ENCODE measurements at places on chromosomes 3 and 15.
A peak's percentile ranks its signal among the peaks of the same experiment; 100 is the strongest.

DNA sequence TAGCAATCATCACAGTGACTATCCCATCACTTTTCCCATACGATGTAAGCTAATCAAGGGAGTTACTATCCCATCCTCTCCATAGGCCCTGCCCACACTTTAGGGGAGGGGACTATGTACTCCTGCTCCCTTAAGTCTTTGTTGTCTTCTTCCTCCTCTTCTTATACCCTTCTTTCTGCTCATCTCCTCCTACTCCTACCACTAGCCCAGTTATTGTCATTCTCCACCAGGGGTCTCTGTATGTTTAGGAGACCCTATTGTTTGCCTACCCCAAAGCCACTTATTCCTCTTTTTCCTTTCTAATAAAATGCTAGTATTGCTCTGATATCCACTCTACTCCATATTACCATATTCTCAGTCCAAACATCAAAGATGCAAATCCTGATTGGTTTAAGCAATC lies 27.8 kb downstream of the STAC start:
- no peaks in the 10 kb centered on the region for H3K4me1 ChIP-seq
- no peaks in the 10 kb centered on the region for H3K36me3 ChIP-seq
- H3K27ac ChIP-seq = no peak overlapping the region

DNA sequence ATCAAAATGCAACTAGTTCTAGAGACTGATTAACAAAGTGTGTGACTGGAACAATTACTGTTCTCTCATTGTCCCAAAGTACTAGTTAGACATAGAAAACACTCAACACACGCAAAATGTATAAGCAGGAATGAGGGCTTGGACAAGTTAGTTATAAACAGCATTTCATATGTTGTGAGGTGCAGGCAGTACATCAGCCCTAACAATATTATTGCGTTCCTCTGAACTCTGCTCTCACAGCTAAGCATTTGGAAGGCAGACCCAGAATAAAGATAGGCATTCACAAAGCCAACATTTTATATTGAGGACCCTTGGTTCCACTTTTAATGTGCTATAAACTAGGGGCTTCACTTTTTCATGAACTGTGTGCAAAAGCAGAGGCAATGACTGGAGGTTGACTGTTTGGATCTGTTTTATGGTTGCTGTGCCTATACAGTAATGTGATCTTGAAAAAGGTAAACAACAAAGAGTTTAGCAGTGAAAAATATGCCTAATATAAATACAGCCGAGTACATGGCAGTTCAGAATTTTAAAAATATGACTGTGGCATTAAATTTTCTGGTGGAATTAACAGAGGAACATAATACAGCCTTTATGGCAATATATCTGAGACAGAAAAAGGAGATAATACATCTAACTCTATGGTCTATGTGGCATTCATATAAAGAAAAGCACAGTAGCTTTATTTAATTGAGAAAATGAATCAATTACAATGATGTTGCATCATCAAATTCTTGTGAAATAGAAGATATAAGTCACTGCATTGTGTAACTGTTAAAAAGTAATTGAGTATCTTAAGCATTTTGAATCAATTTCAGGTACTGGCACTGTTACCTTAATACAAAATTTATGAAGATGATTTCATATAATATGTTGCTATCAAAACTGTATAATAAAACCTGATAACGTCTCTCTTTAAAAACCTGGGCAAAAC lies 80.0 kb upstream of the SKOR1 start:
- H3K4me1 ChIP-seq = peaks cover 41% of the 10 kb centered on the region
- peak overlapping the region; percentile 77 for H3K27ac ChIP-seq
- no peak for DNase-seq
- H3K36me3 ChIP-seq = peaks cover 16% of the 10 kb centered on the region
- H3K4me3 ChIP-seq = peak overlapping the region; percentile 70

DNA sequence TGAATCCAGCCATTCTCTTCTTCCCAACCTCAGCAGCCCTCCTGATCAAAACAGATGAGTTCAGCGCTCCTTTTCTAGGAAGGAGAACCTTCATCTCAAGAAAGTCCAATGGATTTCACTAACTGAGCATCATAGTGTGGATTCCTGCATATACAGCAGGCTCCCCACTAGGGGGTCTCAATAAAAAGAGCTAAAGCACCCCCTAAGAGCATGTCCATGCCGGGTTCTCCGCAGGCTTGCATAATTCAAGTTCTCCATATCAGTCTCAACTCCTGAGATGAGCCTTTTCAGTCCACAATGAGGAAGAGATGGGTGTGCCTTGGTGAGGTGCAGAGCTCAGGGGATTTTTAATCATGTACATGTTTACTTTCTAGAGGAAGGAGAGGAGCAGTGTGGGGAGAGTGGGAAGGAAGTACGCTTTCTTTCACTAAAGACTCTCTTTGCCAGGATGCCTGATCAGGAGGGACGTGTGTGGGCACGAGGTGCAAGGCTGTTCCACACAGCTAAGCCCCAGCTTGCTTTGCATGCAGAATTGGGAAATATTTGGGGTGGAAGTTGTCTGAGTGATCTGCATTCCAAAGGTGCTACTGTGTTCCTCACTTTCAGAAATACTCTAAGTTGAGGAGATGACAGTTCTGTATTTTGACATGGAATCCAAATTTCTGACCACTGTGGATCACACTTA lies 563.5 kb downstream of the OCA2 start:
- no peaks in the 10 kb centered on the region for H3K36me3 ChIP-seq
- no peak overlapping the region for H3K4me3 ChIP-seq
- H3K4me1 ChIP-seq = no peaks in the 10 kb centered on the region
- no peak overlapping the region for H3K27ac ChIP-seq
- DNase-seq = no peak

DNA sequence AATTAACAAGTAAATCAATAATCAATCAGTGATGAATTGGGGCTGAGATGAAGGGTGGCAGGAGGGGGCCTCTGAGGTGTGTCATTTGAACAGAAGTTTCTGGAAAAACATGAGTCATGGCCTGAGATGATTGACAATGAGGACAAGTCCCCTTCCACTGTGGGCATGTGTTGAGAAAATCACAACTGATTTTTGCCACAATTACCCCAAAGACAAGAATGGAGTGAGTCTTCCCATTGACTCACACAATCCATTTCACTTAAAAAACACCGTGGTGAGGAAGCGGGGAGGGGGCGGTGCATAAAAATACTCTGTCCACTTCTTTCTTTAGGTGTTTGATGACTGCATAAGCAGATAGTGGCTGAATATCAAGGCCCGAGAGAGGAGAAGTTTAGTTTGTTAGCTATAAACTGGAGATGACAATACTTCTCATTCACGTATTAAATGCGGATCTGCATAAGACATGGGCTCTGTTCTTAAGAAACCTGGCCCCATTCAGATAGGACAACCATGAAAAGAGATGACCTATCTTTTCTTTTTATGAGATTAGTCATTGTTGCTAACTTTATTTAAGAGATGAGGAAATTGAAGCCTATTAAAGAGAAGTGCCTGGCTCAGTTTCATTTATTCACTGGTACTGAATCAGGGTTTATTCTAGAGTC lies 34.7 kb downstream of the SHC4 start:
- no peak overlapping the region for H3K27ac ChIP-seq
- H3K4me1 ChIP-seq = peaks cover 21% of the 10 kb centered on the region

- H3K27me3 ChIP-seq = peaks cover 6% of the 10 kb centered on the region
- DNase-seq = no peak
- H3K36me3 ChIP-seq = no peaks in the 10 kb centered on the region
Measured at GRCh38 chr15:78740904-78741274, 70.4 kb downstream of the ADAMTS7 start.

- no peak overlapping the region for H3K4me3 ChIP-seq
- no peaks in the 10 kb centered on the region for H3K36me3 ChIP-seq
- DNase-seq = no peak
Measured at GRCh38 chr15:49041426-49041825, 4.8 kb downstream of the SECISBP2L start.

DNA sequence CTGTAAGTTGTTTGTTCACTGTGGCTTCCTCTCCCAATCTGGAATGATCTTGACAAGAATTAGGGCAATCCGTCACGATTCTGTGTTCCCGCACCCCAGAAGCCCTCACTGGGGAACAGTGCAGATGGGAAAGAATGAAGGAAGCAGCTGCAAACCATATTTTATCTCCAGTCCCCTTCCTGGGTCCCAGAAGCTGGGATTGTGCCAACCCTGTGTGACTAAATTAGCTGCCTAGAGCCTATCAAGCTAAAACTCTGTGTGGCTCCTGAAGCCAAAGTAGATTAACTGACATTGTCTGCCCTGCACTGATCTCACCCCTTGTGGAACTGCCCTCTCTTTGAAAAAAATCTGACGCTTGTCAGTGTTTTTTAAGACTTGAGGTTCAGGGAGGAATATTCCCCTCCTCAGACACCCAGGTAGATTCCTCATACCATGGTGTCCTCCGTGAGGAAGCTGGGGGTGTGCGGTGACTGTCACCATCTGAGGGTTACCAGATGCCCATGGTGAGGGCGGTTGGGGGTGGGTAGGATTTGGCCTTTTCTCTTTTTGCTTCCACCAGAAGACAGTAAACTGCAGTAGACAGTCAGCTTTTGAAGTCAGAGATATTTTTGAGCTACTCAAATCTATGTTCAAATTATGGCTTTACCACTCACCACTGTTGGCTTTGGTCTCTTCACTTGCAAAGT lies 358.3 kb upstream of the TPM1 start:
- DNase-seq = no peak
- H3K4me3 ChIP-seq = no peak overlapping the region
- no peaks in the 10 kb centered on the region for H3K4me1 ChIP-seq
- H3K27me3 ChIP-seq = no peaks in the 10 kb centered on the region
- H3K36me3 ChIP-seq = no peaks in the 10 kb centered on the region

GRCh38 chr15:29207758-29208108 lies 61.9 kb downstream of the NSMCE3 start:
- peaks cover 15% of the 10 kb centered on the region for H3K27me3 ChIP-seq
- no peak overlapping the region for H3K27ac ChIP-seq
- no peaks in the 10 kb centered on the region for H3K36me3 ChIP-seq
- H3K4me3 ChIP-seq = no peak overlapping the region
- peaks cover 11% of the 10 kb centered on the region for H3K4me1 ChIP-seq

DNA sequence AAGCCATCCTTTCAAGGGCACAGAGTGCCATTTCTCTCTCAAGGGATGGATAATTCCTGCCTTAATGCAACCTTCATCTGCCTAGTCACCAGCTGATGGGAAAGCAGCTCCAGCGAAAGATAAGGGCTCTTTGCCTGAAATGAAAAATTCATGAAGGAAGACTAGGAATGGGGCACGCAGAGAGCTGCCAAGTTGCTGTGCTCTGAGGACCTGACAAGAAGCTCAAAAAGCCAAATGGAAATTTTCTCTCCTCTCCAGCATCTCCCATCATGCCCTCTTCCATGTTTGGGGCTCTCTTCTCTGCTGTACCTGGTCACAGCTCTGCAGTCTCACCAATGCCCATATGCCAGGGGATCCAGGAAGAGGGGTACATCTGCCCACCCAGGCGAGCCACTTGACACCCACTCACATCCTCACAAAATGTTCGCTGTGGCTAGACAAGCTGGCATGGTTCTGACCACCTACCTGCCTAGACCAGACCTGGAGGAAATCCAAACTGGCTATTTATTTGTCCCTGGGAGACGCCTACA lies 29.3 kb upstream of the ABHD2 start:
- peaks cover 9% of the 10 kb centered on the region for H3K4me1 ChIP-seq
- H3K36me3 ChIP-seq = no peaks in the 10 kb centered on the region
- H3K4me3 ChIP-seq = no peak overlapping the region
- H3K27me3 ChIP-seq = peaks cover 7% of the 10 kb centered on the region
- no peak for DNase-seq

DNA sequence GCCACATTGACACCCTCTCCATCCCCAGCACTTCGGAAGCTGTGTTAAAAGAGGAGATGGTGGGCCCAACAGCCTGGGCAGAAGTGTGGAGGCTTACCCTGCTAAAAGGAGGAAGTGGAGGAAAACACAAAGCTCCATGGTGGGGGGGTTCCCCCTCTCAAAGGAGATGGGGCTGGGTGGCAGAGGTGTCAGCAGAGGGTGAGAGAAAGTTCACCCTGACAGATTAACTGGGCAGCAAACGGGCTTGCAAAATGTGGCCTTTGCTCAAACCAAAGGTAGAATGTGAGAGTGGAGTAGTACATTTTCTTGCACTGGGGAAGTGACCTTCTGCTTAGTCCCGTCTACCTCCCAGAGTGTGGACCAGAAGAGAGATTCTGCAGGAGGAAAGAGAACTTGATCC lies 44.7 kb downstream of the MYO1E start:
- DNase-seq = peak; percentile 36
- peaks cover 15% of the 10 kb centered on the region for H3K4me1 ChIP-seq
- H3K36me3 ChIP-seq = peaks cover 5% of the 10 kb centered on the region
- peak overlapping the region; percentile 36 for H3K27ac ChIP-seq
- H3K27me3 ChIP-seq = peaks cover 14% of the 10 kb centered on the region

GRCh38 chr15:39591141-39591895 lies 10.4 kb downstream of the THBS1 start:
- H3K4me3 ChIP-seq = no peak overlapping the region
- H3K27me3 ChIP-seq = no peaks in the 10 kb centered on the region
- H3K4me1 ChIP-seq = peaks cover 2% of the 10 kb centered on the region
- H3K27ac ChIP-seq = no peak overlapping the region
- no peak for DNase-seq
- no peaks in the 10 kb centered on the region for H3K36me3 ChIP-seq

DNA sequence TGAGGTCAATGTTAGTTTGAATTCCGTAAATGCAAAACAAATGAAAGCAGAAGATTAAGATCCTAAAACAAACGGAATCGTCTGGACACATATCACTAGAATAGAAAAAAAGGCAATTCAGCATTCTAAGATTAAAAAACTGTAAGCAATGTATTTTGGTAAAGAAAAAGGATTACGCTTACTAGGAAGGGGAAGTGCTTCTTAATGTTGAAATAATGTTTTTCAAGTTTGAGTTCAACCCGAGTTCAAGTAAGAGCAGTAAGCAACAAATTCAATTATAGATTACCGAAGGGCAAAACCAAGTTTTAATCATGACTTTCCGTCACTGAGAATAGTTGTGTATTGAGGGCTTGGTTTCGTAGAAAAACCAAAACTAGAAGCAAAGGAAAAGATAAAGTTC lies 637 bp downstream of the CIP2A start:
- peaks cover 24% of the 10 kb centered on the region for H3K36me3 ChIP-seq
- DNase-seq = no peak
- H3K4me3 ChIP-seq = peak overlapping the region; percentile 100
- H3K27me3 ChIP-seq = no peaks in the 10 kb centered on the region

- DNase-seq = no peak
- peaks cover 6% of the 10 kb centered on the region for H3K27me3 ChIP-seq
- peaks cover 9% of the 10 kb centered on the region for H3K4me1 ChIP-seq
- H3K36me3 ChIP-seq = no peaks in the 10 kb centered on the region
- H3K27ac ChIP-seq = no peak overlapping the region
- H3K4me3 ChIP-seq = no peak overlapping the region
Measured at GRCh38 chr3:108407886-108408285, 102.5 kb downstream of the MYH15 start.

GRCh38 chr15:100986158-100986896 lies 67.2 kb downstream of the LRRK1 start:
- DNase-seq = no peak
- H3K4me1 ChIP-seq = no peaks in the 10 kb centered on the region
- H3K27me3 ChIP-seq = peaks cover 21% of the 10 kb centered on the region
- H3K4me3 ChIP-seq = no peak overlapping the region
- H3K36me3 ChIP-seq = no peaks in the 10 kb centered on the region

Measured in activated naive CD8-positive, alpha-beta T cell treated with anti-CD3 and anti-CD28 coated beads, Interleukin-2, amount 10 ng/mL, durations not matched to agents 7 days and 5 days (primary cell).